ENCODE measurements at places on chromosomes 2 and 18.

GRCh38 chr2:181944914-181945291 lies 40.8 kb upstream of the PPP1R1C start:
- no peak for DNase-seq

GRCh38 chr2:16048466-16048865 lies 108.1 kb downstream of the MYCN start:
- DNase-seq: no peak

- DNase-seq: no peak
Measured at GRCh38 chr18:79403723-79404566, 8.2 kb downstream of the NFATC1 start.

DNA sequence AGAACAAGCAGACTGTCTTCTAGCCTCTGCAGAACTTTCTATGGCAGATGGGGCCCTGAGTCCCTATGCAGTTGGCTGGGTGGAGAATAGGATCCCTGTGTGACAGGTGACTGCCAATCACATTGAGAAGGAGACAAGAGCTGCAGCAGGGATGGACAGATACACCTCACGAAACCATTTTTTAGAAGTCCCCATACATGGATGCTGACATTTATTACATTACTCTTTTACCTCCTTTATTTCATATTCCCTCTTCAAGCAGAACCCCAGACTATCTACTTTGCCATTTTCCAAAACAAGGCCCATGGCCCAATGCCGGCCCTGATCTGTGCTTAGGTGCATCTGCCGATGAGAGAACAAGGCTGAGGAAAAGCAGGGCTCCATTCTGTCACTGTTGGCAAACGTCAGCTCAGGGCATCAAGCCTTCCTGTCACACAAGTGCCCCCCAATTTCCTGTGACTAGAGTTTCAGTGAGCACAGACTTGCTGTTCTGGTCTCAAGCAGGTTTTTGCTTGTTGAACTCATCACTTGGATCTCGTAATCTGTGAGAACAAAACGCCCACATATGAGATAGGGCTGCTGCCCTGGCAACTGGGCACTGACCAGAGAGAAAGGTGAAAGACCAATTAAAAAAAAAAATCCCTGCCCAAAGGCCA lies 35.8 kb downstream of the LOXHD1 start:
- DNase-seq: no peak

DNA sequence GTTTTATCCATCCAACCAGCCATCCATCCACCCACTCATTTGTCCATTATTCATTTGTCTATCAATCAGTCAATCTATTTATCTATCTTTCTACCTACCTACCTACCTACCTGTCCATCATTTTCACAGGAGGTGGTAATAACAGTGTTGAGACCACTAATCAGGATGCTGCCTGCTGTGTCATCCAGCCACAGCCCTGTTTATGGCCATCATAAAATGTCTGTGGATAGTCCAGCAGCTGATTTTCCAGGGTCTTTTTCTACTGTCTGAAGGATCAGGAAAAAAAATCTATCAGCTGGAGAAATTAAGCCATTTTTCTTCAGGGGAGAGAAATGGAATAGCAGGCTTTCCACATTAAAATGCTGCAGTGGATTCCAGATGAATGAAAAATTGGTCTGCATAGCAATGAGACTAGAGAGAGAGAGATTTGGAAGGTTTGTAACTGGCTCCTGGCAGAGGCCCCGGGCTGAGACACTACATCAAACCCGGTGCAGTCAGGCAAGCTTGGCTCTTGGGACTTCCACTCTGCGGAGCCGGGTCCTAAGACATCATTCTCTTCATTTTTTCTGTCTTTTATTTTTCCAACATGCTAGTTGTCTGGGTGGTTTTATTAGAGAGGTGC lies 33.0 kb upstream of the BOD1L2 start:
- DNase-seq: no peak

Data from activated CD4-positive, alpha-beta T cell treated with anti-CD3 and anti-CD28 coated beads, Interleukin-2, amount 50 U/mL, for 4 hours (primary cell).